ENCODE measurements at places on chromosomes 13 and 19.

GRCh38 chr13:45384474-45385174 is 33.5 kb downstream of the SLC25A30 start:
- no peak for DNase-seq

- DNase-seq = peak; percentile 14
These were observed 32.2 kb downstream of the ZNF136 start for GRCh38 chr19:12194827-12195731.

DNA sequence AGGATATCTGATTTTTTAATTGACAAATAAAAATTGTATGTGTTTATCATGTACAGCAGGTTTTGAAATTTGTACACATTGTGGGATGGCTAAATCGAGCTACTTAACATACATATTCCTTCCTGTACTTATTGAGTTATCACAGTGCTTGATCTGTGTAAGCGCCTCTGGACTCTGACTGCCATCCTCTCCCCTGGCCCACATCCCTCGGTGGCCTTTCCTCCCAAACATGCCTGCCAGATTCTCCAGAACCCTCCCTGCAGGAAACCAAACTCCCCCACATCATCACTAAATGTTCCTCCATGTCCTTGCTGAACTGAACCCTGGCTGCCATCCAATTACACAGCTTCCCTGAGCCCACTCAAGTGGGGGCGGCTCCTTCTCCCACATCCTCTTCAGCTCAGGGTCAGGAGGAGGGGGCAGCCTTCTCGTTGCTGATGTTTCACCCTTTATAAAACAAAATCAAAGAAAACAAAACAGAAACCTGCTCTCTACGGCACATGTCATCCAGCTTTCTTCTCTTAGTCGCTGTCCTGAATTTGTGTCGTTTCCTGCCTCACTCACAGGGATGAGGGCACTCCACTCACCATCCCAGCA is 97.1 kb upstream of the SPATA13 start:
- no peak for DNase-seq

- no peak for DNase-seq
These were observed 32.5 kb downstream of the ZNF567 start for GRCh38 chr19:36719687-36720556.

DNA sequence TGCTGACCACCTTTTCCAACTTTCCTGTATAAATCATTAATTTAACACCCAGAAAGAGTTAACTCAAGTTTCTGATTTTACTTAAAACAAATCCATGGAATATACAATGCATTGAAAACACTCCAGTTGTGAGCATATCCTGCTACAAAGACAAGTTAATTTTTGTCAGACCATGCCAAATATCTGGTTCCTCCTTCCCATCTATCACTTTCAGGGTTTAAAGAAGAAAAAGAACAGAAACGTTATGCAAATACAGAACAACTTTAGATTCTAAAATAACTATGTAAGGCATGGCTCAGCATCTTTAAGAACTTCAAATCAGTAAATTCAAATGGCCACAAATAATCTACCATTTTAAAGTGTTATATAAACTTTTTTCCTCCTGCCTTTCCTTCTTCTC is 14.9 kb downstream of the MRPS31 start:
- no peak for DNase-seq

DNA sequence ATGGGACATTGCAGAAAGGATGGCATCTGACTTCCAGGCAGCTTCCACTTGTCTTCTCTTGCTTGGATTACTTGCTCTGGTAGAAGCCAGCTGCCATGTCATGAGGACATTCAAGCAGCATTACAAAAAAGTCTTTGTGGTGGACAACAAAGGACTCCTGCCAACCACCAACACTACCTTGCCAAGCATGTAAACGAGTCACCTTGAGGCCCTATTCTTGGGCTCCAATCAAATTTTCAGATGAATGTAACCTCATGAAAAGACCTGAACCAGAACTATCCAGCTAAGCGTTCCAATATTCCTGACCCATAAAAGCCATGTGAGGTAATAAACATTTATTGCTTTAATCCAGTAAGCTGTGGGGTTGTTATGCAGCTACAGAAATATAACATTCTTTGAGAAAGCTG is 12.5 kb downstream of the PROSER1 start:
- no peak for DNase-seq
